Activated T-helper 1 cell treated with anti-CD3 and anti-CD28 coated beads, Interleukin-12 subunit alpha, Interleukin-12 subunit beta, Interleukin-2, Interleukin-4 antibody, amounts not matched to agents 30 ng/mL and 10 ng/mL and 1 ng/mL, durations not matched to agents 14 hours and 24 hours and 36 hours (primary cell): ENCODE measurements at places on chromosomes 5 and 9. TPM values are rescaled to one million over a fixed set of nuclear protein-coding genes. Genes with fewer than 3 reads are reported as not detected.
A peak's percentile ranks its signal among the peaks of the same experiment; 100 is the strongest.

Gene ENTPD2
- not detected in 2 replicates for total RNA-seq

Gene RASEF
- total RNA-seq = not detected in 2 replicates

Gene CAMK2A
- not detected in 2 replicates for total RNA-seq

Gene GIN1
- 8.6 and 9.3 TPM in 2 replicates for total RNA-seq

Gene PCDHGB3
- 0.47 and 0.66 TPM in 2 replicates for total RNA-seq

Gene DNAJA1
- 296 and 312 TPM in 2 replicates for total RNA-seq

DNA sequence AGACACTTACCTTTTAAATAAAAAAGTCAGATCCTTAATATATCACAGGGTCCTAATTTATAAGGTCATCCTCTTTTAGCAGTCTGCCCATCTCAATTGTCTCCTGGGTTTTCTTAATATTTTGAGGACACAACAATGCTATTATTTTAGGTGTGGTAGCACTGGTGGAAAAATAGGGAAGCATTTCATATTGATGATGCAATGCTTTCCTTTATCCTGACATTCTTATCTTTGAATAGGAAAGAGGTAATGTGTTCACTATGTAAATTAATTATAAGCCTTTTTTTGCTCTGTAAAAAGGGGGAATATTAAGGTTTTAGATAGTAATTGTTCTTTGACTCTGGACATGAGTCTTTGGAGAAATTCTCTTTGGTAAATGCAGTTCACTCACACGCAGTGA is 164.7 kb downstream of the YTHDC2 start:
- DNase-seq = no peak

DNA sequence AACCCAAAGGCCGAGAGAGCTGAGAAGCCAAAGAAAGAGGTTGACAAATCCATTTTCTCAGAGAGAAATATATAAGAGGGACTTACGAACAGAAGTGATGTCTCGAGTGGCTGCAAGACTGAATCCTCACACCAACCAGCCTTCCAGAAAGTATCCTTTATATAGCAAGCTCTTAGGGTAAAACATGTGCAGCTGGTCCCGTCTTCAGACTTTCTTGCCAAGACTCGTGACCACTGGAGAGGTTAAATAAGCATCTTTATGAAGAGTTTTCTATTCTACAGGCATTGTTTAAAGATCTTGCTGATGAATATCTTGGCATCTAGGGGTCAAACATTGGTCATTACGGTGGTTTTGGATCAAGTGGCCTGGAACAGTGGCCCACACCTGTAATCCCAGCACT is 16.9 kb upstream of the SLC22A4 start:
- no peak for DNase-seq

DNA sequence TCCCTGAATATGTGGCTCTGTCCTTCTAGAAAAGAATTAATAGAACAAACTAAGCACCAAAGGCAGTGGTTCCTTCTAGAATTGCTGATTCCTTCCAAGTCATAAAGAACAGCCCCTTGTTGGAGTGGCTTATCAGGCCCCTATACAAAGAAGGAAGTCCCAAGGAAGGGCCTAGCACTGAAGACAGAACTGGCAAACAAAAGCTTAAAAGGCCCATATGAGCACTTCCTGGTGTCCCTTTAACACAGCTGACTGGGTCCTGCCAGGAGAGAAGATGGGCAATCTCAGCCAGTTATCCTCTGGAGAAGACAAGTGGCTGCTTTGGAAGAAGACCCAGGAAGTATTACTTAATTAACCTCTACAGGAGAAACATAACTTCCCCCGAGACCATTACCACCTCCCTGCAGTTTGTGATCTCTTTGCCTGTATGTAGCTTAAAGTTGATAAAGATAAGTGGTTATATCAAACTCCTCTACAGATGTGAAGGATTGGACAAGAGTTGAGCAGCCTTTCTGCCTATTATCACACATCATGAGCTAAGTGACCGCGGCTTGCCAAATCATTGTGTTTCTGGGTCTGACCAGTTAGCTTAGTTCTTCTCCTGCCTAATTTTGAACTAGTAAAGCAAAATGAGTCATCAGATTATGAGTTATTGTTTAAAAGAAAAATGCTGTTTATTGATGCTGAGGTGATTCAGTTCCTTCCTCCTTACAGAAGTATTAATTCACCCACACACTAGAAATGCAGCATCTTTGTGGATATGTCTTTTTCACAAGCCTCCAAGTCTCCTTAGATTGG is 13.3 kb upstream of the STING1 start:
- no peak for DNase-seq

DNA sequence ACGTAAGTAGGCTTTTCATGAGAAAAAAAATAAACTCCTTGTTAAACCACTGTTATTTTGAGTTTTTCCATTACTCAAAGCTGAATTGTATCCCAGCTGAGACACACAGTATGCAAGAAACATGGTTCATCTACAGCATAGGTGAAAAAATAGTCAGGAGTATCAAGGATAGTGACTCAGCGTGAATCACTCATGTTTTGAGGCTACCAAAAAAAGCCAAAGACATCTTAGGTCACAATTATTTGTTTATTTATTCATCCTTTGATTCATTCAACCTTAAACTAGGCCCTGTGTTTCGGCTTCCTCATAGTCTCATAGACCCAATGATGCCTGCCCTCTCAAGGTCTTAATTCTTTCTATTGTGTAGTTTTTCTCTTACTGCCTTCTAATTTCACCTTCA is 32.9 kb upstream of the STX17 start:
- no peak for DNase-seq

DNA sequence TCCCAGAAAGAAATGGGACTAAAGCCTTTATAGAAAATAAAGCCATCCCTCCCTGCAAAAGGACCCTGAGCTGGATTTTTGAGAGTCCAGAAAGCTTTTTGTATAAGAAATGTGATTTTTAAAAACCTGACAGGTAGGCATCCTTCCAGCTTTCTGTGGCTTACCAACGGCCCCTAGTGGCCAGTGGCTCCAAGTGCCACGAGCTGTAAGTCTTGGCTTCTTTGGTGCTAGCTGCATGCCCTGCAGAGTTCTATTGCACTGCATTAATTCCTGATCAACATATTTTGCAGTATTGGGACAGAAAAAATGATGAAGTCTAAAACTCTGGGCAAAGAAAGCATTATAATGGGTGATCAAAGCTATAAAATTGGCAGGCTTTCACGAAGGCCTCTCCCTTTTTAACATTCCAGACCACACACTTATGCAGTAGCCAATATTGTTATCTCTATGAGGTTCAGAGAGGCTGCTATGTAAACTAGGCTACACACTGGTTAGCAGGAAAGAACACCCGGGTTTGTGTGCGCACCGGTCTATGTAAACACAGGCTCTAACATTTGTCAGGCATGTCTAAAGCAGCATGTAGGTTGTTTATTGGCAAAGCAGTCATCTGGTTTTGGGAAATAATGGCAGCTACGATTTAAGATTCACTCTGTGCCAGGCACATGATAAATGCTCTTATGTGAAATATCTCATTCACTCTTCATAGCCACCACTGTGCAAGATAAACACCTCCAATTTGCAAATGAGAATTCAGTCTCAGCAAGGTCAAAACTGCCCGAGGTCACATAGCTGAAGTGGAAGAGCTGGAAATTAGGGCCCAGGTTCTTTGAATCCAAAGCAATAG is 55.2 kb downstream of the NMUR2 start:
- DNase-seq = no peak

DNA sequence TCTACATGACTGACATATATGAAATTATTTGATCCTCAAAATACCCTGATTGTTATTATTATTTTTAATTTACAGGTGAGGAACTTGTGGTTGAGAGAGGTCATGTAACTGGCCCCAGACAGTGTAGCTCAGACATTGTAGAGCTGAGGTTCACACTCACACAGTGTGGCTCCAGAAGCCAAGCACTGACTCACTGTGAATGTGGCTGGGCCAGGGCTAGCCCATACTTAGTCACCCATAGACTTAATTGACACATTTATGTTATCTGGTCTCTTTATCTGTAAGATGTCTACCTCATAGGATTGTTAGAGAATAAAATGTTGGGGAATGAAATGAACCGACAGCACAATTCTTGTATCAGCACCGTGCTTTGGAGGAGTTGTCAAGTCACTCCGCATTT is 24.9 kb upstream of the CCDC112 start:
- no peak for DNase-seq

DNA sequence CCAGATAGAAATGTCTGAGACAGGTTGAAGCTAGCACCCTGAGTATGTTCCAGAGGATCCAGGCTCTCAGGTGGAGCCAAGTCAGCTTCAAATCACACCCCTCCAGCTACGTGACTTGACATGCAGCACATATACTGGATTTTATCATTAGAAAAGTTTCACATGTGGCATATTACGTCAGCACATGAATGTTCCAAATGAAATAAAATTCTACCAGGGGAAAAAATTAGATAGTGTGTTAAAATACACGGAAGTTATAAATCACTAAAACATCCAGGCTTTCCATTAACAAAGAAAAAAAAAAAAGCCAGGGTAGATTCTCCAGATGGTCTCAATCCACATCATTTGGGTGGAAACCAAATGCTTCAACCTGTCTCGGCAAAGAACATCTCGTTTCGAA is 251.6 kb downstream of the MPDZ start:
- DNase-seq = no peak

DNA sequence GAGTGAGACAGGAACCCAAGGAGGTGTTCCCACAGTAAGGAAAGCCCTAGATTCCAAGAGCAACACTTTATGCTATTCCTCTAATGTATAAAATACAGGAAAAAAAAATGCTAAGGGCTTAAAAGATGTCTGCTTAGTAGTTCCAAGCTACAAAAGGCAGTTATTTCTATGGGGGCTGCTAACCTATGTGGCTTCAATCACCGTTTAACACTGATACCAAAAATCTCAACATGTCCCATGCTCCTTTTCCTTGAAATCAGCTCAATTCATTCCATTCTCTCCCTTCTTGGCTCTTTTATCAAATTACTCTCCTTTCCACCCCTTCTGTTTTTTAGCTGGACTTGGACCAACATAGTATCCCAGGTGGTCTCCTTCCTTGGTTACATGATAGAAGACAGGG is 20.6 kb downstream of the CCNH start:
- no peak for DNase-seq

GRCh38 chr5:137828664-137829063 is 39.0 kb upstream of the MYOT start:
- DNase-seq = no peak

GRCh38 chr9:21395778-21396717 is 10.8 kb upstream of the IFNA2 start:
- peak; percentile 28 for DNase-seq

- no peak for DNase-seq
Observed at GRCh38 chr9:70480405-70480980, 66.0 kb upstream of the KLF9 start.

DNA sequence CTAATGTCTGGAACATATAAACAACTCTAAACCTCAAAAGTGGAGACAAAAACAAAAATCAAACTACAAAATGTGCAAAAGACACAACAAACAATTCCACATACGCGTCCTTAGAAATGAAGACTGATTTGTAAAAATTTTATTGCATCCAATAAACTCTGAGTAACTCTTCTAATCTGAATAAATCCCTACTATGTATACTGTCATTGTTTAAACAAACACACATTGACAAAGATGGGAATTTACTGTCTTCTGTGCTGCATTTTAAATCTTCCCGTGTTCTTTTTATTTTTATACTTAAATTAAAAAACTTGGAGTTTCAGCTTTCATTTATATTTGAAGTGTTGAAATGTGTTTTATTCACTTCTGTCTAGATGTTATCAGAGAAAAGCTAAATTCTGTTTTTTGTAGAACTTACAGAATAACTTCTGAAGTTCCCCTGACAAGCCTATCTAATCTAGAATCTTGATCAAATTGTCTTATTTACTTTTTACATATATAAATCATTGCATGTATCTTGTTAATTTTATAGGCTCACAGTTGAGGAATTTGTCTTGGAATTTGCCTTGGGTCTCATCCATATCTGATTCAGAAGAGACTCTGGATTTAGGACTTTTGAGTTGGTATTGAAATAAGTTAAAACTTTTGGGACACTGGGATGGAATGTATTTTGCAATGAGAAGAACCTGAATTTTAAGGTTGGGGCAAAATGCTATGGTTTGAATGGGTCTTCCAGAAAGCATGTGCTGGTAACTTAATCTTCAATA is 2064.4 kb upstream of the C9orf72 start:
- DNase-seq = no peak
